Omental fat pad (tissue), 4 donors: ENCODE measurements at places on chromosomes 2 and 18.

GRCh38 chr2:235191978-235192377, 240.2 kb downstream of the SH3BP4 start:
- no peak for DNase-seq

DNA sequence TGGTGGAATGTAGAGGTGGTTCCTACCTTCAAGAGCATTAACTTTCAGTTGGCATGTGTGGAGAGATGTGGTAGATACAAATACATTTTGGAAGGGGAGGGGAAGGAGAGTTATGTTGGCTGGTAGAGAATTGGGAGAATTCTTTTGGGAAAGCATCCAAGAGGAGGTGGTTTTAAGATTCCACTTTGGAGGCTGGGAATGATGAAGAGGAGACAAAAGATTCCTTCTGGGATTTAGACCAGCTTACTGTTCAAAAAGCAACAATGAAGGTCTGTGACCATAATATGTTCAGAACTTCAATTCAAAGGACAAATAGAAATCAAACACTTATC, 120.8 kb upstream of the FOSL2 start:
- DNase-seq = no peak

- no peak for DNase-seq
Measured at GRCh38 chr2:144469798-144470197, 50.1 kb downstream of the ZEB2 start.

GRCh38 chr2:113273027-113273551, 5.6 kb downstream of the PAX8 start:
- DNase-seq = no peak

DNA sequence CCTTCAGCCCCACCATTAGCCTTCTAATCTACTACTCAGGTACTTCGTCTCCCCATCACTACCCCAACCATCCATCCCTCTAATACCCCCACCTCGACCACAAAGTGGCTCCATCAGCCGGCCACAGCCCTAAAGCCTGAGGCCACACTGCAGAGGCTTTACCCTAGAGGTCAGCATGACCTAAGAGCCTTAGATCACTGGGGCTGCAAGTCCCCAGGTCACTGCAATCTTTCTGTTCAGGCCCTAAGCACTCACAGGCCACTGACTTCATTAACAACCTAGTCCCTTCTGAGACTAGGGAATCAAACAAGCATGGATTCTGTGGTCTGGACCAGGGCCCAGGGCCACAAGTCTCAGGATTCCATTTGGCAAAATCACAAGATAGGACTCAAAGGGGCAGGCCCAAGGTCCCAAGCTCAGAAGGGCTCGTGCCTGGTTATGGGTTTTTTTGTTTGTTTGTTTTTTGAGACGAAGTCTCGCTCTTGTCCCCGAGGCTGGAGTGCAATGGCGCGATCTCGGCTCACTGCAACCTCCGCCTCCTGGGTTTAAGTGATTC, 37.0 kb upstream of the PKDCC start:
- DNase-seq = no peak

DNA sequence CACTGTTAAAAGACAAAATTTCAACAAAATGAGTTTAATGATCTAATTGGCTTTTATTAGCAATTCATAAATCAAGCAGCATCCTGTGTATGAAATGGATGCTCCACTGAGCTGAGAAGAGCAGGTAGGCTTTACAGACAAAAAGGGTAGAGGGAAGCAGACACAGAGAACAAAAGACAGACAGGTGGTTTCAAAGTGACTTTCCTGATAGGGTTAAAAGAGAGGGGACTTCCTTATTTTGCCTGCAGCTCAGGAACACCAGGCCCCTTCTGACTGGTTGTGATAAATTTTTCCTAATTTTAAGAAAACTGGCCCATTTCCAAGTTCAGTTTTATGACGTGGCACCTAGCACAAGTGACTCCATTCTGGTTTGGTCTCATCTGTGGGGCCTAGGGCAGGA, 11.9 kb downstream of the TEX51 start:
- no peak for DNase-seq

DNA sequence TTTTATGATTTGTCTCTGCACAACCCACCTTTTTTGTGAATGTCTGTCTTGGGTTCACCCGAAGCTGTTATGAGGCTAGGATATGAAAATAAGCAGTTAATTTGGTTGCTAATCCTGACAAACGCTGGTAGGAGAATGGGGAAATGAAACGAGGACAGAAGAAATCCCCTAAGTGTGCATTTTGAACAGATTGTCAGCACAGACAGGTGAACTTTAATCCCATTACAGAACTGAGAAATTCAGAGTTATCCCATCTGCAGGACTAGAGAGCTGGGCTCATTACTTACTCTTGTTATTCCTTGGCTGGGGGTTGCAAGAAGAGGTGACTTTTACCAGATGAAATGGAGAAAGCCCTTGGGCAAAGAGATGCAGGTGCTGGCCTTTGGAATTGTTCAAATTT, 123.3 kb upstream of the NYAP2 start:
- DNase-seq = no peak

DNA sequence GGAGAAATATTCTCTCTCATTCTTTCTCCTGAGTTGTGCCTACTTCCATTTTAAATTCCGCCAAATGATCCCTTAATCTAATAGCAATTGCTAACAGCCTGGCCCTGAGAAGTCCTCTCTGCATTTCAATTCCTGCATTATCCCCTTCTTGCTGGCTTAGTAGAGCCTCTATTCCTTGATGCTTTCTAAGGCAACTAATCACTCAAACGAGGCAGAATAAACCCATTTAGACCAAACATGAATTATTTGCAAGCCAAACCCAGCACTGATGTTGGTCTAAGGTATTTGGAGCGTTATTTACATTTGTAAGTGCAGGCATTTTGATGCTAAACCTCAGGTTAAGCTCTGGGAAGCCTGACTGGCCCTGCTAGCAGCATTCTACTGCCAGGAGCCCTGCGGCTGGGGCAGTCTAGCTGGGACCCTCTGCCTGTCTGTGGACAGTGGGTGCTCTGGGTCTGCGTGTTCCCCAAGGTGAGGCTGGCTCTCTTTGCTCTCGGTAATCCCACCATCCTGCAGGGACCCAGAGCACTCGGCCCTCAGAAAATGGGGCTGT, 173.1 kb upstream of the HS6ST1 start:
- DNase-seq = no peak
